ENCODE measurements at places on chromosomes 6 and 20. TPM values are rescaled to one million over a fixed set of nuclear protein-coding genes. Genes with fewer than 3 reads are reported as not detected.

The RIPOR2 gene
- 1.6 TPM for total RNA-seq

The RNF144B gene
- total RNA-seq, result 7.7 TPM

The ADGRF4 gene
- total RNA-seq, result not detected

The PHACTR1 gene
- total RNA-seq, result 0.77 TPM

The CDK19 gene
- 9.6 TPM for total RNA-seq

The EDN1 gene
- 88.5 TPM for total RNA-seq

The ARHGAP18 gene
- total RNA-seq, result 54.6 TPM

The NAPB gene
- total RNA-seq, result 6.4 TPM

The PSORS1C2 gene
- not detected for total RNA-seq

The PPP1R16B gene
- 183 TPM for total RNA-seq

The SNHG17 gene
- 4.6 TPM for total RNA-seq

The KIF6 gene
- total RNA-seq, result 0.22 TPM

The VSX1 gene
- not detected for total RNA-seq

The TREML2 gene
- not detected for total RNA-seq

The DDX27 gene
- 21.5 TPM for total RNA-seq

The SLC52A3 gene
- total RNA-seq, result not detected

The AGER gene
- 0.60 TPM for total RNA-seq

The SLC17A9 gene
- 1.9 TPM for total RNA-seq

The SRMS gene
- not detected for total RNA-seq
